ENCODE measurements at places on chromosomes 6 and 20.

GRCh38 chr20:34536798-34537394 lies 20.7 kb downstream of the DYNLRB1 start:
- DNase-seq: no peak

DNA sequence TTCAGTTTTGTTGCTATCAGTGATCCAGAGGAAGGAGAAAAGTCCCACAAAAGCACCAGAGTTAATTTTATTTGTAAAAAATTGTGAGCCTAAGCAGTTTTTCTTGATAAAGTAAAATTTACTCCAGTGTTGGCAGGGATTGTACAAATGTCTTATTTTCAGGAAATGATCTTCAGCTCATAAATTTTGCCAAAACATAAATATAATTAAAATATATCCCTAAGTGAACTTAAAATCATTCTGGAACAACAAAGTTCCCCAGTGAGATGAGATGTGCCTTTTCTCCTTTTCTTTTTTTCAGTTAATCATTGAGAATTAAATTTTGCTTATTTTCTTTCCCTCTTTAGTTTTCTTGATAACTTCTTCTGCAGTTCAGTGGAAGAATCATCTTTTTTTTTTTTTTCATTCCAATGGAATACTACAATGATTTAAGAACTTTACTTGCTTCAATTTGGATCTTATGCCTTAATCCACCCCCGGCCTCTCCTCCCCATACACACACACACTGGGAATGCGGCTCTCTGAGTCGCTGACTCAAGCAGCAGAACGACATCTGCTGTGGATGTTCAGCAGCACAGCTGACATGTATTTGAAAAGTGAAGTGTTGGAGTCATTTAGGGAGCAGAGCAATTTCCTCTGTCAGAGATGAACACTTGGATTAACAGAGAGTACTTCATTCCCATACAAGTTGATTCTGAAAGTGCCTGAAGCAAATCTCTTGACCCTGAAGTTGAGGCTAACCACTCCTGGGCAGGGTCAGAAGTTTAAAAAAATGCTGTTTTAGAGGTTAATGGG lies 27.7 kb upstream of the LAMA4 start:
- DNase-seq: no peak

DNA sequence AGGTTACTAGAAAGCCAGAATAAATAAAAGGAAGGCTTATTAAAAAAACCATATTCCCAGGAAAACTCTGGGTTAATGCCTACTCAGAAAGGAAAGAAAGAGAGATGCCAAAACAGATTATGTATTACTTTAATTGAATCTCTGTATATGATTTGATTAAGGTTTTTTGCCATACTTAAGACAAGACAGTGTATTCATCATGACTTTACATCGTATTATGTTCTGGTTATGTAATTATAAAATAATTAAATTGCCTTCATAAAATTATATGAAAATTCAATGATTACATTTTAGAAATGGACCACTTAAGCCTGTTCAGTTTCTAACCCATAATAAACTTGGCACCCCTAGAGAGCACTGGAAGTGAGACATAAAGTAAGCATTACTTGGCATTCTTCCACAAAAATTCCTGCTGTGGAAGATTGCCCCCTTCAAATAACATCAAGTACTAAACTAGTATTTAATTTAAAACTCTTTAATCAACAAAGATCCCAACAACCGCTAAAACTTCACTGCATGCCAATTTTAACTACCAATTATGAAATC lies 20.8 kb upstream of the IBTK start:
- no peak for DNase-seq

DNA sequence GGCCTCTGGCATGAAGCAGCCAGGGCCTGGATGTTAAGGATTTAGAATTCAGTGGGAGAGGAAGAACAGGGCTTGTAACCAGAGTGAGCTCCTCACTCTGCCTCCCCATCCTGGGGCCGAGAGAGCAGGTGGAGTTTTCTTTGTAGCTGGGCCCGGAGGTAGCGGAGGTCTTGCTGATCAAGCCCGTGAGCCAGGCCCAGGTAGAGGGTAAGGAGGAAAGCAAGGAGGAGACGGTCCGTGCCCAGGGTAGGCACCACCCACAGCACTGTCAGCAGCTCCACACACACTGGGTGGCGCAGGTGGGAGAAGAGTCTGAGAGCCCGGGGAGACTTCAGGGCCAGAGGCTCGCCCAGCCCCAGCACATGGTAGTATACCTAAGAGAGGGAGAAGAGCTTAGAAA lies 2.1 kb upstream of the PPP1R18 start:
- DNase-seq: no peak

DNA sequence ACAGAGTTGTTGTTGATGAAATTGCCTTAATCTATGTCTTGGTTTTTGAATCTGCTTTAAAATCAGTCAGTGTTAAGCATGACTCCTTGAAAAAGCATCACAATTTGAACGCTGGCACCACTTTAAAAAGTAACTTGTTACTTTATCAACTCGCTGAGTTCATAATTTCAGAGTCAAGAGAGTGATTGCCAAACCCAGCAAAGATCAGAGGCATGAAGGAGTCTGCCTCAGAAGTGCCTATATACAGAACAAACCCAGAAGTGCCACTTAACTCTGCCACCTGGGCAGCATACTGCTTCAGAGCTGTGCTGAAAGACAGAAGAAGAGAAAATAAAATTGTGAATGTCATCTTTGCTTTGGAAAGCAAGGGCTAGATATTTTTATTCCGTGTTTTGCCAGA lies 73.6 kb upstream of the HCRTR2 start:
- no peak for DNase-seq

DNA sequence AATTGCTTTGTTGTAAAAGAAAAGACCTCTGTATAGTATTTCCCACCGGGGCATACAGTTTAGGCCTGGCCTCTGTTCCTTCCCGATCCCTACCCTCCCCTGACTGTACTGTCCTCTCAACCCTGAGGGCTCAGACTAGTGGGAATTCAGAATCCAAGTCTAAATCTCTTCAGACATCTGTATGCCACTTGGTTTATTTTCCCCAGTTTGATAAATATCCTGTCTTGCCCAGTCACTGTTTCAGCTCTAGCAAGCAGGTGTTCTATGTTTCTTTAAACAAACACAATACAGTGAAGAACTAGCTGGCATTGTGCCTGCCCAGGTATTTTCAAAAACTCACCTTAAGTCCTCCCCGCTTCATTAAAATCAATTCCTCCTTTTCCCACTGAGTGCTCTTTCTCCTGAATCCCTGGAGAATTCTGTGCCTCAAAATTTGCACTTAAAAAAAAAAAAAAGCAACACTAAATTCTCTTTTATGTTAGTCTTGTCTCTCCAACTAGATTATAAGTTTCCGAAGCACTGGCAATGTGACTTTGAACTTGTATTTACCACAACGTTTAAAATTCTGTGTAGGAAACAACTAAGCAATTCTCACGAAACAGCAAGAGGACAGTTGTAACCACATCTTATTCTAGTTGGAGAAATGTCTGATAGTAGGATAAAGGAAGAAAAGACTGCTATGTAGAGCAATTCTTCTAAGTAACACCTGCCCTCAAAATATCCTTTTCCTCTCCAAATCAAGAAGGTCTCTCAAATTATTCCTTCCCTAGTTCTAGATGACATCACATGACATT lies 112.0 kb upstream of the CARMIL1 start:
- no peak for DNase-seq

DNA sequence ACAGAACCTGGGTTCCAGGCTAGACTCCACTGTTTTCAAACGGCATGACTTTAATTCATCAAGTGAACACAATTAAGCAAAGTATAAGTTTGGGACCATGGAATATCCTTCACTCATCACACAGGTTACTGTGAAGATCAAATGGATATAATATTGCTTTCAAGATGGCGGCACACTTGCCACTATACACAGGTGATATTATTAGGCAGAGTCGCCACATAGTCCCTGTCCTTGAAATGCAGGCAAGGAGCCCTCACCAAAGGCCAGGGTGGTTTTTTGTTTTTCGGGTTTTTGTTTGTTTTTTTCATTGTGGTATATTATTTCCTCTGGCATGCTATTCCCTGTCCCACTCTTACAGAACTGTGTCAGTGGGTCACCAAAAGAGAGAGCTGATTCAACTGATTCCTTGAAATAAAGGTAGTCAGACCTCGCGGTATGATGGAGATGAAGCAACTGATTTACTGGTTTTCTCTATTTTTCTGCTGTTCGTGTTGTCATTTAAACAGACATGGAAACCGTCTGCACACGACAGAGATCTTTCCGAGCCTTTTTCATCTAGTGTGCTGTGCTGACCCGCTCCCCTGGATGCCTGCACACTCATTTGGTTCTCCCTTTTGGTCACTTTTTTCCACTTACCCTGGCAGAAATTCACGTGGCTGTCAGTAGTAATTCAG lies 29.7 kb downstream of the MYB start:
- DNase-seq: no peak

DNA sequence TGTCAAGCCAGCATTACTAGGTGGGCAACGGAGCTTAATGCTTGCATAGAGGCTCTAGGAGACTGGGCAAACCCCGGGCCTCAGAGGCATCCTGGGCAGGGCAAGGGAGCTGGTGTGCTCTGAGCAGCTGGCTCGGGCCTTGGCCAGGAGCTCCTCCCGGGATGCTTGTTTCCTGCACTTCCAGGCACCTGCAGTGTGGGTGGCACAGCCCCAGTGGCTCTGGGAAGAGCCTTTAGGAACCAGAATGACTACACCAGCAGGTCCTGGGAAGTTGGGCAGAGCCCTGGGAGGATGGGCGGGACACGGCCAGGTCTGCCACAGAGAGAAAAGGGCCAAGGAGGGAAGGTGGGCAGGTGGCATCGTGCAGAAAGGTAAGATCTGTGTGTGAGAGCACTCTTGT lies 80.4 kb upstream of the CD93 start:
- DNase-seq: no peak

Measured in activated T-helper 2 cell treated with anti-CD3 and anti-CD28 coated beads, Interferon-gamma antibody, Interleukin-2, Interleukin-4, amounts not matched to agents 10 μg/mL and 5 μg/mL and 100 μg/mL, durations not matched to agents 14 hours and 24 hours and 36 hours (primary cell).